Activated CD8-positive, alpha-beta memory T cell treated with anti-CD3 and anti-CD28 coated beads, Interleukin-2, amount 50 U/mL, for 4 hours (primary cell): ENCODE measurements at places on chromosomes 1 and 21.

GRCh38 chr1:45846931-45847330 lies 43.5 kb downstream of the MAST2 start:
- DNase-seq, result no peak

DNA sequence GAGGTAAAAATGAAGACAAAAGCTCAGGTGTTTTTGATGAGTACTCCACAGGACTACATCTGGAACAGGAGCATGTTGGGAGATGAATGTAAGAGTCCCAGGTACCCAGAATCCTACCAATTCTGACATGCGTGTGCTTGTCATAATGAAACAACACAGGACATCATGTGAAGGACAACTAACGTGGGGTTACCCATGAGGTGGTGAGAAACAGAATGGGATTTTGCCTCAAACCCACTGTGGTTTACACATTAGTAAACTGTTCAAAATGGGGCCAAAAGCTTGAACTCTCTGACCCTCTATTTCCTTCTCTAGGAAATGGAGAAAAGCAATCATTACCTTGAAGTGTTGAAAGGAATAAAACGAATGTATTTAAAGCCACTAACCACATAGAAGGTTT lies 266.2 kb downstream of the RGS7 start:
- no peak for DNase-seq

DNA sequence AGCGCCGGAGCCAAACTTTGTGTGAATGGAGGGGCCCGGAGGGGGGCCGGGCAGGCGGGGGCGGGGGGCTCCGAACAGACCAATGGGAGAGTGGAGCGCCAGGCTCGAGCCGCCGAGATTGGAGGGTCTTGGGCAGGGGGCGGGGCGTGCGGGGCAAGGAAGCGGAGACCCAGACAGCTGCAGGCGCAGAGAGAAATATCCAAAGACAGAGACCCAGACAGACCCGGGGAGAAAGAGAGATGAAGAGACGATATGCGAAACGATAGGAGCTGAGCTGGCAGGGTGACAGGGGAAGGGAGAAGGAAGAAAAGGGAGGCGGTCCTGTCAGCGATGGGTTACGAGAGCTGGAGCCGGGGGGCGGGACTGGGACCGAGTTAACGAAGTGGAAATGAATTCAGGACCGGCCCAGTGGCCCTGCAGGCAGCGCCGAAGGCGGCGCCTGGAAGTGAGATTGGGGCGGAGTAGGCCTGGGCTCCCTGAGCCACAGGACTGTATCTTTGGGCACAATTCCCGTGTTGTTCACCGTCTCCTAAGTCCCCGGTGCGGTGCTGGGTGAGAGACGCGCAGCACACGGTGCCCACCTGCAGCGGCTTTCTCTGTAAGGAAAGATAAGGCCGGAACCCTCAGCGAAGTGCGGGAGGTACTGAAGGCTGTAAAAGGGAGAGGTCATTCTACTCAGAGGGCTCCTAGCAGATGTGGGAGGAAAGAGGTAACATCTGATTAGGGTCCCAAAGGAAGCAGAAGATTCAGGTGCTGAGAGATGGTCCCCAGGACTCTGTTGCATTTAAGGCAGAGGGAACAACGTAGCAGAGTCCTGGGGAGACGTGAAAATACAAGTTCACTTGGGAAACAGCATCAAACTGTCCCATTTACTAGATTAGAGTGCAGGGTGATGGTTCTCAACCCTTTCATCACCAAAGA lies 543 bp upstream of the KCNJ10 start:
- DNase-seq, result peak; percentile 82

DNA sequence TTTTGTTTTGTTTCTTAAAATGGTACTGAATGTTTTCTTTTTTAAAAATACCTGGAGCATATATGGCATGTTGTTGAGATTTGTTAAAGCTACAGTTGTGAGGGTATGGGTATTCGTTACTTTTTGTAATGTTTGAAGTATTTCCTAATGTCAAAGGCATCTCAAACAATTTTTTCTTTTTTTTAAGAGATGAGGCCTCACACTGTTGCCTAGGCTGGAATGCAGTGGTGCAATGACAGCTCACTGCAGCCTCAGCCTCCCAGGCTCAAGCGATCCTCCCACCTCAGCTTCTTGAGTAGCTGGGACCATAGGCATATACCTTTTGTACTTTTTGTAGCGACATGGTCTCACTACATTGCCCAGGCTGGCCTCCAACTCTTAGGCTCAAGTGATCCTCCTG lies 16.1 kb downstream of the CLCN6 start:
- DNase-seq, result no peak

DNA sequence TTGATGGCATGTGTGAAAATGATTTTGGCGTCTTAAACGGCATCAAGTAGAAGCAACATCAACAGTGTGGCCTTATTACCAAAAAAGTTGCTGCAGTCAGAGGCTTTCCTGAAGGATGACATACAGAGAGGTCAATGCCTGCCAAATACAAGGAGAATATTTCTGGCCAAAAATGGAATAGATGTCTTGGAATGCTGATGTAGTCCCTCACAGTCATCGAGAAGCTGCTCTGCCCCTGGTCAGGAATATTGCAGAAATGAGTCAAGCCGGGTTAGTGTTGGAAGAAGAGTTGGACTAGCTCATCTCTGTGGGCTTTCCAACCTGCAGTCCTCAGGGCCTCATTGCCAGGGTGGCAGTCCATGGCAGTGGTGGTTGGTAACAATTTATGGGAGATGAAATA lies 42.1 kb downstream of the NOS1AP start:
- DNase-seq, result no peak
